A172 (cell line): ENCODE measurements at places on chromosomes 2 and 18. TPM values are rescaled to one million over a fixed set of nuclear protein-coding genes. Genes with fewer than 3 reads are reported as not detected.
A peak's percentile ranks its signal among the peaks of the same experiment; 100 is the strongest.

ADCYAP1 gene
- not detected in 2 replicates for total RNA-seq

OR6B2 gene
- total RNA-seq: not detected in 2 replicates

SANBR gene
- total RNA-seq: 22.8 and 26.7 TPM in 2 replicates

DNA sequence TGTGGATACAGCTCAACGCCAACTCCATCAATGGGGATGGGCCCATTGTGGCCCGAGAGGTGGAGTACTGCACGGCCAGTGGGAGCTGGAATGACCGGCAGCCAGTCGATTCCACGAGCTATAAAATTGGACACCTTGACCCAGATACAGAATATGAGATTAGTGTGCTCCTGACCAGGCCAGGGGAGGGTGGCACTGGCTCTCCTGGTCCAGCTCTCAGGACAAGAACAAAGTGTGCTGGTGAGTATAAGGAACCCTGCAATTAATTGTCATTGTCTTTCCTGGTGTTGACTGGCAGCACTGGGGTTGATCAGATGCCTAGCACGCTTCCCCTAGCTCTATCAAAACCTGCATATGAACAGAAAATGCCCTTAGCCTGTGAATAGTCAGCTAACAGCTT lies 388.1 kb downstream of the PTPRM start:
- DNase-seq: no peak

DNA sequence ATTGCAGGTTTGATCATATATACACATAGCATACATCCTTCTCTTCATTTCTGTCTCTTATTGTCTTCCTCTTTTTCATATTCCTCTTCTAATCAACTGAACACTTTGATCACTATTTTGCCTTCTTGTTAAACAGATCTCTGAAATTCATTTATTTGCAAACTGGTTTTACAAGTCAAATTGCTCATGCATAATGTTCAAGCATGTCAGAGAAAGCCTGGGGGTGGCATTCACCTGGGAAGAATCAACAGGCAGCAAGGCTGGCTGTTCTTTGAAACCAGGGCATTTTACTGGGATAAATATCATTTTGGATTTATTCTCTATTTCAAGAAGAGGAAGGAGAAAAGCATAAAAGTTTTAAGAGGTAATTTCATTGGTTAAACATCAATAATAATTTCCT lies 66.9 kb upstream of the LRATD1 start:
- DNase-seq: no peak

DNA sequence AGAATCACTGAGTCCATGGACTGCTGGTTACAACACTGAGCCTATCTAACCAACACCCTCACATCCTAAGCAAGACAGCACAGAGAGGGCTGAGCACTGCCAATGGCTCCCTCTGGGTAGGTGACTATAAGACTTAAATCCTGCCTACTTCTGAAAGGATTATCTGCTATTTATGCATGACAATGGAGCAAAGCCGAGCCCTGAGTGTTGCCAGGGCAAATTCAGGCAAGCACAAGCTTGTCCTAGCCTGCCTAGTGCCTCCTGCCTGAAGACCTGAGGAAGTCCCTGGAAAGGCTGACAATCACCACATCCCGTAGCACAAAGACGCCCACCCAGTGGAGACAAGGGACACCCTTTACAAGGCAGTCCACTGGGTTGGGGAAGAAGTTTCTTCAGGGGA lies 129.7 kb downstream of the OSR1 start:
- no peak for DNase-seq

DNA sequence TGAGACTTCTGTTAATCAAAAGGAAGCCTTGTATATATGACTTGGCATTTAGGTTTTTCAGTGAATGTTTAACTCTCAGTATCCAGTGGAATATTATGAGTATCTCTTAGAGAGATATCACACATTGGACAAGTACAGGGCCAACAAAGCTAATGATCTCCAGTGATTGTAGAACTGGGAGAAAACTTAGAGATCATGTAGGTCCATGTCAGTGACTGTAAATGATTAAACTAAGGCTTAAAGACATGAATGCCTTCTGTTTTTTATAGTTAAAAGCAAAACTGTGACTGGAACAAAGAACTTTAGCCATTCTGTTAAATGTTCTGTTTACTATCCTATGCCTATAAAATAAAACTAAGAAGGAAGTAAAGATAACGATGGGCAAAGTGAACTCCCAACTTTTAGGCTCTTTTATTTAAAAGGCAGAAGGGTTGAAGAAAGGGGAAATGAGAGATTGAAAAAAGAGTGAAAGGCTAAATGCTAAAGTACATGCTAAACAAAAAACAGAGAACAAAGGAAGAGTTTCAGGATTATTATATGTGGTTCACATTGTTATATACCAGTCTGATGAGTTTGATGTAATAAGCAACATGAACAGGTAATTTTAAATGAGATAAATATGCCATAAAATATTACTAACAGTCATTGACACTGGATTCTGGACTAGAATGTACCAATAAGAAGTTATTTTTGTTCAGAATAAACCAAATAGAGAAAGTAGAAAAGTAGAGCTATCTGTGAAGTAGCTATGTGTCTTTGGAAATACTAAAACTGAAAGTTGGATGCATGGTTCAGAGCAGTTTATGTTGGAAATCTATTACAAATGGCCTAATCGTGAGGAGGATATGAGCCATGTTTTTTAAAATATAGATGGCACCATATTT lies 37.1 kb upstream of the TNFRSF11A start:
- DNase-seq: no peak

TAF4B gene
- 1.3 and 2.7 TPM in 2 replicates for total RNA-seq

DNA sequence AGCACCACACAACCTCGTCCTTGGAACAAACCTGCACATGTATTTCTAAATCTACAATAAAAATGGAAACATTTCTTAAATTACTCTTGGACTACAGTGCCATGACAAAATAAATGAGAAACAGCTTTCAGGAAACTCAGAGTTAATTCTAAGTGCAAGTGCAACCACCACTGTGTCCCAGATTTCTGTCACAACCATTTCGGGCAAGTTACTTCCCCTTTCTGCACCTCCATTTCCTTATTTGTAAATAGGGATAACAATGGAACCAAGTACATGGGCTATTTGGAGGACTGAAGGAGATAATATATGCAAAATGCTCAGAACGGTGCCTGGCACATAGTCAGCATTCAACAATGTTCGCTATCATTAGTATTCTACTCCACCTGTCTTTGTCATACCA lies 93.2 kb downstream of the CACNB4 start:
- DNase-seq: no peak

- DNase-seq: no peak
These were observed 282.2 kb downstream of the CDH2 start for GRCh38 chr18:27894746-27895145.

GCG gene
- total RNA-seq: not detected in 2 replicates

DNA sequence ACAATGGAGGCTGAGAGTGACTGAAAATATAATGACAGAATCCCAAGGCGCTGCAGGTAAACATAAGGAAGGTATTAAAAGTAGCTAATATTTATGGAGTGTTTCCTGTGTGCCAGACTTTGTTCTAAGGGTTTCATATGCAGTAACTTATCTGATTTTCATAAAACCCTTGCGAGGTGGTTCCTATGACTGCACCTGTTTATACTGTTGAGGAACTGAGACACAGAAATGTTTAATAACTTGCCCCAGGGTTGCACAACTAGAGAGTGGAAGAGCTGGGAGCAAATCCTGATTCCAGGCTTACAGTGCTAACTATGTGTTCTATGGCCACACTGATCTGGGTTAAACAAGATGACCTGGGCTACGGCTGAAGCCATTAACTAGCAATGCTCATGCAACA lies 2.4 kb downstream of the SP110 start:
- no peak for DNase-seq

DNA sequence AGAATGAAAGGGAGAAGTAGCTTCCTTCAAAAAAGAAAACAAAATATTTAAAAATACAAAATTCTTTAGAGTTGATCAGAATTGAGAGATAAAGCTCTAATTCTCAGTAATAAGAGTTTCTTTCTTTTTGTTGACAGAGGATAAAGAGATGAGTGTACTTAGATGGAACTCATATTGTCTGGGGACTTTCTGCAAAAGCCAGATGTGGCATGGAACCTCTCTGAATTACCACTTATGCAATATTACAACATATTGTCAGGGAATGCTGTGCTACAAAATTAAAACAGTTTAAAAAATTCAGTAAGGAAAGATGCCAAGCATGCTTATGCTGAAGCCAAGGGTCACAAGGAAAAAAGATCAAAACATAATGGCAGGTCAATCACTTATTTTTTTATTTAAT lies 386.6 kb upstream of the LRATD1 start:
- no peak for DNase-seq

LRATD1 gene
- total RNA-seq: not detected in 2 replicates

DNA sequence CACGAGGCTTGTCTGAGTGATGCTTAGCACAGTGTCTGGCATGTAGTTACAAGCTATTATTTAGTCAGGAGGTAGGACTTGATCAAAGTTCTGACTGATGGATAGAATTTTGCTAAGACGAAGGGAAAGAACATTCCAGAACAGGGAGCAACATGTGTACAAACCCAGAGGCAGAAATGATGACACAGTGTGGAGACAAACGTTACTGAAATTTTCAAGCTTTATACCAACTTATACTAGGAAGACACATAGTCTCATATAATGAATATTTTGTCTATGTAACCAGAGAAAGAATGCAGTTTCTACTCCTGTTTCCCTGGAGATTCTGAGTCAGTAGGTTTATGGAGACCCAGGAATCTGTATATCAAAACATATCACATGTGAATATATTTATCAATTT lies 123.4 kb downstream of the FAM124B start:
- DNase-seq: no peak

SCN3A gene
- 0.38 TPM in 1 of 2 replicates, not detected in the other for total RNA-seq

- no peak for DNase-seq
These were observed 13.2 kb upstream of the SLC25A52 start for GRCh38 chr18:31773774-31774476.

DNA sequence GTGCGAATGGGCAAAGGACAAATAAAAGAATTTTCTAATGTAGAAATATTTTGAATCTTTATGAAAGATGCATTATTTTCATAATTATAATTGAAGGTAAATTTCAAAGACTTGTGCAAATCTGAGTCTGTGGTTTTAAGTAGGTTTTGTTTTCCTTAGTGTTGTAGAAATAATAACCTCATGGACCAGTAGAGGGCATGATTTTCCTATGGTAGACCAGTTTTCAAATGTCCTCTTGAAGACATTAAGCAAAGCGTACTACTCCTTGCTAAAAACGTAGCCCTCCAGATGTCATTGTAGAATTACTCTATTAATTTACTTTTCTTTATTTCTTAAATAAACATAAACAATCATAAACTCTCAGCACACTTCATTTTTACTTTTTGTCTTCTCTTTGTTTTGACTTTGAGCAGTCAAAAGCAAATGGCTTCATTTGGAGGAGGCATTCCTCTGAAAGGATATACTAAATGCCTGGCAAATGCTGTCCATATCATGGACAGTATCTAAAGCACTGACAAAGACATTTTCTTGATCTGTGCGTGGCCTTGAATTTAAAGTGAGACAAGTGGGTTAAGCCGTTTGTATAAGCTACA lies 85.8 kb upstream of the FAM237A start:
- DNase-seq: peak; percentile 59

GRCh38 chr2:38245114-38245641 lies 131.9 kb downstream of the ATL2 start:
- peak; percentile 41 for DNase-seq

OSBPL1A gene
- total RNA-seq: 54.2 and 76.9 TPM in 2 replicates

- DNase-seq: no peak
These were observed 170.1 kb upstream of the HAAO start for GRCh38 chr2:42962508-42962953.

- no peak for DNase-seq
These were observed 23.2 kb upstream of the SLC35F6 start for GRCh38 chr2:26740890-26741302.

DNA sequence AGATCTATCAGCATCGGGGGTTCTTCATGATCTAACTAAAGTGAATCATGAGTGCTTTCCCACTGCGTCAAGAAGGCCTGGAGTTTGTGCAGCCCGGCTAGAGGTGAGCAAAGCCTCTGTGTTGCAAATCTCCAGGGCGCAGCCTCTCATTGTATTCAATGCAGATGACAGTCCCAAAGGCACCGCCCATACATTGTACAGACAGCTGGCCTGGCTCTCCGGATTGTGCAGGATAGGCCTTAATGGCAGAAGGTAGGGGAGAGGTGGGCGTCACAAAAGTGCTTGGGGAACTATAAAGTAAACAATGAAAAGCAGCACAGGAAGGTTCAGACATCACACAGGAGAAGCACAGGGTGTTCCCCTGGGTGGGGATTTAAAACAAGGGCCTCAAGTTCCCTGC lies 907 bp upstream of the GYPC start:
- DNase-seq: no peak

MGAT5 gene
- total RNA-seq: 22.9 and 31.8 TPM in 2 replicates

DNA sequence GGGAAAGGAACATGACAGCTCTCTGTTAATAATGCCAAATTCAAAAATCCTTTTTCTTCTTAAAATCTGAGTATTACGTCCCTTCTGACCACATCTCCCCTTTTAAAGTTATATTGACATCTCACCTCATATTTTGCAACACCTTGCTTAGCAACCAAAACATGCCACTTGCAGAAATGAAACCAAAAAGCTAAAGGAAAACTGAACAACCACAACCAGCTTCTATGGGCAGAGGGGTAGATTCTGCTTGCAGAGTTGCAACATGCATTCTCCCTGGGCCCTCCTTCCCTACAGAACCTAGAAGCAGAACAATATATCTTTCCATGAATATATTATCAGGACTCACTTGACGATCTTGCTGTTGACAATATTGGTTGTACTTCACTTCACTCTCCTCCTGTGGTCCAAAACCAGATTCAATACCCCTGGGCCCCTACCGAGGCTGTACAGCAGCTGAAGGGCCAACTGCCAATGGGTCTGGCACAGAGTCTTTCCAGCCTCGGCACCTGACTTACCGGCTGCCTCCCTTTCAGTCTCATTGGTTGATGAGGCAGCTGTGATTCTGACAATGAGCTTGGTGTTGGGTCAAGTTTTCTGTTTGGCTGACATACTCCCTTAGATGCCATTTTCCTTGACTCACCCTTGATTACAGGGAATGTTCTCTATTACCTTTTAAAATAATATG lies 616.6 kb downstream of the ZEB2 start:
- DNase-seq: no peak

DNA sequence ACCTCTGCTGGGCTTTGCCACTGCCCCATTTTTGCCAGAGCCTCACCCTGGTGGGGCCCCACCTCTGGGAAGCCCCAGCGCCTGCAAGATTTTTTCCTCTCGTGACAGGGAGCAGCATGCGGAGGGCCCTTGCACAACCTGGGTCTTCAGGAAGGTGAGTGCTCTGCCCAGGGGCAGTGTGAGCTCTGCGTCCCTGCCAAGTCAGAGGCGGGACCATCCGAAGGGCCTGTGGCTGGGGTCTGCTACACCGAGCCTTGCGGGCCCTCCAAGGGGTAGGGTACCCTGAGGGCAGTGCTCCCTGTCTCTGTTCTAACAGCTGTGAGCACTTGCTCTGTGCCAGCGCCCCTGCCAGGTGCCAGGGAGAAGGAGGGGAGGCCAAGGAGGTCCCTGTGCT lies 5.8 kb upstream of the ODC1 start:
- DNase-seq: no peak

AGXT gene
- total RNA-seq: 0.07 TPM in 1 of 2 replicates, not detected in the other

HRH4 gene
- total RNA-seq: not detected in 2 replicates

DNA sequence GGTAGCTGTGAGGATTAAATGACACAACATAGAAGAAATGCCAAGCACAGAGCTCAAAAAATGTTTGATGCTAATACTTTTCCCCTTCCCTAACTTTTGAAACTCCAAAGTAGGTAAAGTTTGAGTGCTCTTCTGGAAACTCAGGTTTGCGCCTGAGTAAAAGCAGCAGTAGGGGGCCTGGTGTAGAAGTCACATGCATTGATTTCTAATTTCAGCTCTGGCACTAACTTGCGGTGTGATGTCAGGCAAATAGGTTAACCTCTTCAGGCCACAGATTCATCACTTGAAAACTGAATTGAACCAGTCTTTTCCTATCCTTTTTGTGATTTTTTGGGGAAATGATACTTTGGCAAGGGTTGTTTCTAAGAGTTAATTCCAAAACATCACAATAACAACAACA lies 27.2 kb downstream of the LHCGR start:
- no peak for DNase-seq

TM4SF20 gene
- total RNA-seq: not detected in 2 replicates
